ENCODE measurements at places on chromosomes 1 and 21.

DNA sequence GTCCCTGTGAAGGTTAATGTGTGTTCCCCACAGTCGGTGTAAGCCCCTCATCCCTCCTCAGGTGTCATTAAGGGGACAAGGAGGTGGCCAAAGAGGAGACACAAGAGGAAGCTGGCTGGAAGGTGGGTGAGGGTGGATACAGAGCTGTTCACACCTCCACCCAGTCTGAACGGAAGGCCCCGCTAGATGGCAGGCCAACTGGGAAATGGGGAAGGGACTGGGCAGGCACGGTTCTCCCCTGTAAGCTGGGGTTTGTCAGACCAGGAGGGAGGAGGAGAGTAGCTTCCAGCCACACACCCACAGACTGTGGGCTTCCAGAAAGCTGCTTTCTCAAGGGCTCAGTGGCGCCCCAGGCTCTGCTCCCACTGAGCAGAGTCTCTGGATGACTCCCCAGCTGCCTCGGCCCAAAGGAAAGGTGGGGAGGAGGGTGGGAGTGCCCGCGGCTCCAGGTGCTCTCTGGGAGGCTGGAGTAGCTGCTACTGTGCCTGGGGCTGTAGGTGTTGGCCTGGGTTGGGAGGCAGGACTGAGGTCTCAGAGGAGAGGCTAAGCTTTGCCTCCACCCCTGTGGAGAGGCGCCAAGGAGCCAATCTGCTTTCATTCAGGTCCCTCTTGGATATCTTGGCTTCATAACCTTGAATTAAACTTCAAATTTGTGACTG is 41.2 kb downstream of the PCP4 start:
- no peak for DNase-seq

GRCh38 chr21:17435565-17436543 is 77.0 kb upstream of the CXADR start:
- no peak for DNase-seq

GRCh38 chr1:230753586-230754251 is 6.5 kb downstream of the CAPN9 start:
- DNase-seq = peak; percentile 70

DNA sequence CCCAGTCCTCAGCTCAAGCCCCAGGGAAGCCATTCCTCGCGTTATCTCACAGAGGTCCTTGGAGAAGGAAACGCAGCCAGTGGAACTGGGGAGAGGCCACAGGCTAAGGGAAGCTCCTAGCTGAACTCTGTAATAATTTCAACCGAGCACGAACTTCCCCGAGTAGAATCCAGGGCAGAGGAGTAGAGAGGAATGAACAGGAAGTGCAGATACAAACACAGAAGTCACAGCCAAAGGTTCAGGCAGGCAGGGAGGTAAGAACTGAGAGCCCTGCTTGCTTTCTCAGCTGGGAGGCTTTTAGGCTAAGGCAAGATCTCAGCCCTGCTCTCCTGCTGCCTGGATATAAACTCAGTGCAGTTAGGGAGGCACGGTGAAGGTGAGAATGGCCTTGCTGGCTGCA is 23.7 kb downstream of the WARS2 start:
- DNase-seq = no peak

DNA sequence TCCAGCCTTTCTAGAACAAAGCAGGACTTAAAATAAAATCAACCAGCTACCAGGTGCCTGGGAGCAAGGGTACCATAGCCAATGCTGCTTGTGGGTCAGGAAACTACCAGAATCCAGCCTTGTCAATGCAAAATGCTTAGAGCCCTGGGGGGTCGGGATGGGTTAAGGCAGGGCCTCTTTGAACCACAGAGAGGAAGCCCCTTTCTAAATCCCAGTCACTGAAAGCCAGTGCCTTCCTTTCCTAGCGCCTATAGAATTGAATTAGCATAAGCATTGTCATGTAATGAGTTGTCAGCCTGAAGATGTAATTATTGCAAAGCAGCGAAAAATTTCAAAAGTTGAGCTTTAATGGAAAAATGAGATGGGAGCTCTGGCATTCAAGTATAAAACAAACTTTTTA is 176.6 kb upstream of the DAB1 start:
- DNase-seq = no peak

DNA sequence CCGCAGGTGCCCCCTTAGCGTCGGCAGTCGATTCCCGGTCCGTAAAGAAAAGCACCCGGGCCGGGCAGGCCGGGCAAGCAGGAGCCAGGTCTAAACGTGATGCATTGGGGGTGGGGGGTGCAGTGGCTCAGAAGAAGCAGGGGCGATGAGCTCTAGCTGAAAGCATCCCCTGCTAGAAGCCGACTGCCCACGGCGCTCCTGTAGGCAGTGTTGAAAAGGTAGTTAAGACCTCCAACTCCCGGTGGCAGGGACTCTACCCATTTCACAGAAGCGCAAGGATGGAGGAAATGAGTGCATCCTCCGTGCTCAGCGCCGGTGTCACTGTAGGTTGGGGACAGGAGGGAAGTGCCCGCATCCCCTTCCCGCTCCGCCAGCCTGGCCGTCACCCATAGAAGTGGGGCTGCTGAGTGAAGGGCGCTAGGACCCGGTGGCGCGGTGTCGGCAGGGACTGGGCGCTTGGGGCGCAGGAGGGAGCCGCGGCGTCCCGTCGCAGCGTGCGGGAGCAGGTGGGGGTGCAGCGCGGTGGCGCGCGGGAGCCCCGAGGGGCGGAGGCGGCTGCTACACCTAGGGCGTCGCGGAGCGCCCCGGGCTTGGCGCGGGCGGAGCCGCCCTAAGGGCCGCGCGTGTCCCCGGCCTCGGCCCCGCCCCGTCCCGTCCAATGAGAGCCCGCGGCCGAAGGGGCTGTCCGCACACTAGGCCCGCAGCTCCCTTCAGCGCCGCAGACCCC is at the start of gene WNT2B:
Gene WNT2B (plus strand): TSS at position 688 of the 727 bp plus-strand sequence. CDS start 298 bp downstream, outside the sequence.
- peak; percentile 37 for DNase-seq

Measured in hepatocyte (in vitro differentiated cells).